CD4-positive, alpha-beta T cell treated with Interleukin-4 for 1 hour (primary cell): ENCODE measurements at places on chromosomes 2 and 18.

- DNase-seq: no peak
These were observed 47.2 kb downstream of the C1QL2 start for GRCh38 chr2:119111115-119111975.

DNA sequence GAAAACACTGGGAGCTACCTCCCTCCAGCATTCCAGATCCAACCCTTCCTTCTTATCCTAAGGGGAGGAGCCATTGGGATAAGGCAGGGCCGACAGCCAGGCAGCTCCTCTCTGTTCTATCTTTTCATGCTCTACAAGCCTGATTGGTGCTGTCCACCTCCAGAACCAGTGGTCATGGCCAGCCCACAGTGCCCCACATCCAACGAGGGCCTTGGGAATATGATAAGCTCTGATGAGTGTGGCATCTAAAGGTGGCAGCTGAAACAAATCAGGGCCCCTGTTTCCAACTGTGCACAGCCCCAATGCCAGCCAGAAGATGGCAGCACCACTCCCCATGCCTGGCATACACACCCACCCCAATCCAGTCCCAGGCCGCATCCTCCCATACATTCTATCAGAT lies 329.3 kb downstream of the C1D start:
- DNase-seq: no peak

DNA sequence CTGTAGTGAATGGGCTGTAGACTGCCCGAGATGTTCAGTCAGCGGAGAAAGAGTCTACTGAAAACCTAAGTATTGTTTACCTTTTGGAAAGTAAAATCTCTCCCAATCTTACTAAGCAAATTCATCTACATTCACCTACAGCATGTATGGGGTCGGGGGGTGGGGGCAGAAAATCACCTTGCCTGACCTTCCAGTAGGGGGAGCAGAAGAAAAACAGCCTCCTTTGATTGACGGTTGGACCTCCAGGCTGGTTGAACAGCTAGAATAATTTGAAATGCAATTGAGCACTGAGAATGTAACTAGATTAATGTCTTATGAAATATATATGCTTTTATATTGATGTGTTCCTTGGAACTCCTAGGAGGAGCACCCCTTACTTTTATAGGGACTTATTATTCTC lies 10.0 kb downstream of the LRATD1 start:
- no peak for DNase-seq

DNA sequence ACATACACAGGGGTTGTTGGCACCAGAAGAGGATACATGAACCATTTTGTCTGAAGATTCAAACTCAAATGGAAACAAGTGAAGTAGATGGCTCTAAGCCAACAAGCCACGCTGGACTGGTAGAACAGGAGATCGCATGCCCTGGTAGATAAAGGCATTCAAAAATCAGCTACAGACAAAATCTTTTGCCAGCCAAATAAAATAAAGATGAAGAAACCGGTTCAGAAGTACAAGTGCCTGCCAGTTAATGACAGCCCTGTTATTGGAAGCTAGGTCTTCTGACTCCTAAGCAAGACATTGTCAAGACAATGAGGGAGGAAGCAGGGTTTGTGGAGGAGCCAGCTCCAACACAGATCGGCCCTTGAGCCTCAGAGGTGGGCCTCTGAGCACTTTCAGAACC lies 52.3 kb downstream of the EHD3 start:
- DNase-seq: no peak

DNA sequence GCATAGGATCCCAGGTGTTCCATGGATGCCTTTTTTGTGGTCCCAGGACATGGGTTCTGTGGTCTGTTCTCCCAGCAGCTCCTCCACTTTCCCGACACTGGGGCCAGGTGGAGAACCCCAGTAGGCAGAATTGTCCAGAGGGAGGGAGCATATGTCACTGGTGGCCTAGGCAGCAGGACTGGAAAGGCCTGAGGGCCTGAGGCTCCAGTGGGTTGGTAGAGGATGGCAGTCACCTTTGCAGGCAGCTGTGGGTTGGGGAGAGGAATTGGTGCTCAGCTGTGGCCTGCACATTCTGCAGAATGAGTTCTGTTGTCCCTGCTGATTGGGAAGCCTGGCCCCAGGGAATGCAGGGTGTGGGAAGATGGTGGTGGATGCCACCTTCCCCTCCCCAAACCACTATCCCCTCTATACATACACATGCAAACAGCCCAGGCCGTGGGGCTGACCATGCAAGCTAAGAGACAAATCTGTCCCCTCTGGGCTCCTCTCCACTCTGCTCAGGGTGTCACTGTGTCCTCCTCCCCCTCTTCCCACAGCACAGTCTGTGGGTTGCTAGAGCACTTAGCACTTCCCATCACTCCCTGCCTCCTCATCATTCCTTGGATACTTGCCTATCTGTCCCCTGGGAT lies 11.4 kb downstream of the CTIF start:
- DNase-seq: no peak

DNA sequence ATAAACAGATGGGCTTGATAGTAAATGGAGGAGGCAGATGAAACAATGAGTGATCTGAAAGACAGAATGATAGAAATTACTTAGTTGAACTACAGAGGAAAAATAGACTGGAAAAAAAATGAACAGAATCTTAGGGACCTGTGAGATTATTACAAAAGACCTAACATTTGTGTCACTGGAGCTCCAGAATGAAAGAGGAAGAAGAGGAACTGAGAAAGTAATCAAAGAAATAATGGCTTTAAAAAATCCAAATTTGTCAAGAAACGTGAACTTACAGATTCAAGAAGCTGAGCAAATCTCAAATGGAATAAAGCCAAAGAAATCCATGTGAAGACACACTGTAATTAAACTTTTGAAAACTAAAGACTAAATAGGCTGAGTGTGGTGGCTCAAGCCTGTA lies 28.3 kb downstream of the EVA1A start:
- DNase-seq: no peak

DNA sequence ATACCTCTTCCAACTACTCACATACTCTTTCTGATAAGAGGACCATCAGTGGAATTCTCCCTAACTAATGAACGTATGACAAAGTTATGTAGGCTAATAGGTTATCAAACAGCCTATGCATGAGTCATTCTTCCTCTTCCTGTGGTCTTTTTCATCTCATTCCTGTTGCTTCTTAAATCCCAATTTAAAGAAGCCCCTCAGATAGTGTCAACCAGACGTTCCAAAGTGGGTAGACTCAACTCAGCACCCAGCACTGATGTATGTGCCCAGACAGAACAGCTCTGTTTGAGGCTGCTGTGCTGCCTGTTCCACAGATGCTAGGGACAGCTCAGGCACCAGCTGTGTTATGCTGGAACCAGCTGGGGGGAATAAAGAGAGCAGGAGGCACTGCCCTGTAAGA lies 52.6 kb downstream of the CXCR4 start:
- no peak for DNase-seq

DNA sequence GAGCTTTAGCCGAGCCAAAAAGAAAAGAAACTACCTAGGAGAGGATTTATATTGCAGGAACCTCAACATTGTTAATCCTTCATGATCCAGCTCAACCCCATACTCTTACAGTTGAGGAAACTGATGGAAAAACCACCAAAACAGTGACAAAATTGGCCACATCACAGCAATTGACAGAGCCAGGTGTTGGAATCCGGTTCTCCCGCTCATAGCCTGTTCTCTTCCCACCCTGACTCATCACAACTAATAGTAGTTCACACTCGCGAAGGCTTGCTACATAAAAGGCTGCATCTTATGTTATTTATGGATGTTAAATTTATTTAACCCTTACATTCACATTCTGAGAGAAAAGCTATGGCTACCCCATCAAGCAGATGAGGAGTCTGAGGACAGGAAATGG lies 33.7 kb downstream of the SLC9A4 start:
- no peak for DNase-seq

- no peak for DNase-seq
These were observed 309.0 kb downstream of the GULP1 start for GRCh38 chr2:188600536-188601210.

- DNase-seq: no peak
These were observed 3.2 kb downstream of the CD226 start for GRCh38 chr18:69944436-69944835.

GRCh38 chr2:33525666-33526065 lies 49.2 kb downstream of the RASGRP3 start:
- DNase-seq: no peak

GRCh38 chr2:63735931-63736330 lies 105.8 kb upstream of the UGP2 start:
- DNase-seq: no peak

GRCh38 chr2:18506883-18507509 lies 53.5 kb downstream of the RDH14 start:
- DNase-seq: no peak

GRCh38 chr2:24754985-24755705 lies 38.0 kb downstream of the PTRHD1 start:
- no peak for DNase-seq

GRCh38 chr2:198173242-198173641 lies 368.8 kb downstream of the PLCL1 start:
- DNase-seq: no peak

GRCh38 chr2:54855434-54855833 lies 132.0 kb downstream of the EML6 start:
- no peak for DNase-seq

DNA sequence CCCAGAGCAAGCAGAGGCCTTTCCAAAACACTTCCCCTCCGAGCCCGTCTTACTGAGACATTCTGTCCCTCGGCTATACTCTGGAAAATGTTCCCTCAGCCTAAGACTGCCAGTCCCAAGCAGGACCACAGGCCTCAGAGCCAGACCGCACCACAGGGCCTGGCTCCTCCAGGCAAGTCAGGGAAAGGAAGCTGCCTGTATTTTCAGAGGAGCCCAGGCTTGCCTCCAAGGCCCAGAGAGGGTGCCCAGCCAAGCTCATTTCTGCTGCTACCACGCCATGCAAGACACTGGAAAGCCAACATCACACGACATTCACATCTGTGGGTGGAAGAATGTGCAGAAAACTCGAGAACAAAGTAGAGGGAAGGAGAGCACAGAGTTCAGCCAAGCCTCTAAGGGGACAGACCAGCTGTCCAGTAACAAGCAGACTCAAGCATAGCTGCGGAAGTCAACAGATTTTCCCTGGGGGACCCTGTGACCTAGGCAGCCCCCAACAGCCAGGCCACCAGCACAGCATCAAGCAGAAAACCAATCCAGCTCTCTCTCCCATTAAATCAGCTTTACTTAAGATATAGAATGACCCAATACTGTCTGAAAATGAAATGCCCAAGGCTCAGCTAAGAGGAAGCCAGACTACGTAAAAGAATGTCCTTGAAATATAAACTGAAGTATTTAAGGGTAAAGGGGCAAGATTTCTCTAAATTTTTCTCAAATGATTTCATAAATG lies 123.9 kb downstream of the ZFP36L2 start:
- no peak for DNase-seq

DNA sequence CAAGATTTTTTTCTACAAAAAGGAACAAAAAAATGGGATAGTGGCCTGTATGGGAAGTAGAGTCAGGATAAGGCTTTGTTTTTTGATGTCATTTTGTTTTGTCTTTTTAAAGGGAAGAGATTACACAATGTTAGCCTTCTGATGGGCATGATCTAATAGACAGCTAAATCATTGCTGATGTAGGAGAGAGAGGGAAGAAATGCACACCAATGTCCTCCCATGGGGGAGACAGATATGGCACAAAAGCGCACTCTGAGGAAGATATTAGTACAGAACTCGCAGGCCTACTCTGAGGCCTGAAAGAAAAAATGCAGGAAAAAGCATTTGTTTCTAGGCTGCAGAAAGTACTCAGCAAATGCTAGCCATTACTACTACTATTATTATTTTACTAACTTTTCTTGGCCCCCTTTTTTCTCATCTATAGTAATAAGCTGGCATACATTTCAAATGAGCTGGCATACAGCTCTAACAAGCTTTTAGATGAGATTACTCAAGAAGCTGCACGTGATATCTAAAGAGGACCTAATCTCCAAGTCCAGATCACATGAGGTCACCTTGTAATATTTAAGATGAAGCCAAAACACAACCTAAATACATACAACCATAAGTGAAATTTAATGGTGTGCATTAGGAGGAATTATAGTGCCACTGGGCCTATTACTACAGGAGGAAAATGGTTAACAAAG lies 269.4 kb upstream of the TANK start:
- no peak for DNase-seq

DNA sequence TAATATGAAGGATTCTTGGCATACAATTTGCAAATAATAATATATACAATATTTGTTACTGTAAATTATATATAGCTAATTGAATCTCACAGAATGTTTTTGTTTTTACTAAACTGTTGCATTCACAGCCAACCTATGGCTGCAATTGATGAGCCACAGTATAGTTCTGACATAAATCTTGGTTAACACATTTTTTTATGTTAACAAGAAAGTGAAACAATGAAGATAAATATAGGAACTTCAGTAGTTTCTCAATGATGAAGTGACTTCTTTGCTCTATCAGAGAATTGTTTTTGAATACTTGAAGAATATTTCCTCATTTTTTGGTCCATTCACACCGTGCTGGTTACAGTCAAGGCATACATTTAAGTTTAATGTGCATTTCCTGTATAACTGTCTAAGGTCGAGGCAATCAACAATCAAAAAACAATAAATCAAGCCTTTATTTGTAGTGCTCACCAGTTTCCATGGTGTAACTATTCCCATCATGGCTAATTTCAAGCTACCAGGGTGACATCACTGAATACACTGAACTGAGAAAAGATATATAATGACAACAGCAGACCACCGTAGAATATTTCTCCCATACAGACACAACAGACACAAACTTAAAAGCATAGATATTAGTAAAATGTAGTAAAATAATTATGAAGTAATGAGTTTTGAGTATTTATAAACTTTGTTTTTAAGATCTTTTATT lies 12.9 kb upstream of the ETAA1 start:
- DNase-seq: no peak

GRCh38 chr2:197205585-197206215 lies 104.9 kb downstream of the ANKRD44 start:
- DNase-seq: peak; percentile 85

GRCh38 chr2:162636206-162636728 lies 202.3 kb downstream of the KCNH7 start:
- DNase-seq: no peak

GRCh38 chr2:190666895-190667294 lies 18.0 kb downstream of the NAB1 start:
- no peak for DNase-seq

DNA sequence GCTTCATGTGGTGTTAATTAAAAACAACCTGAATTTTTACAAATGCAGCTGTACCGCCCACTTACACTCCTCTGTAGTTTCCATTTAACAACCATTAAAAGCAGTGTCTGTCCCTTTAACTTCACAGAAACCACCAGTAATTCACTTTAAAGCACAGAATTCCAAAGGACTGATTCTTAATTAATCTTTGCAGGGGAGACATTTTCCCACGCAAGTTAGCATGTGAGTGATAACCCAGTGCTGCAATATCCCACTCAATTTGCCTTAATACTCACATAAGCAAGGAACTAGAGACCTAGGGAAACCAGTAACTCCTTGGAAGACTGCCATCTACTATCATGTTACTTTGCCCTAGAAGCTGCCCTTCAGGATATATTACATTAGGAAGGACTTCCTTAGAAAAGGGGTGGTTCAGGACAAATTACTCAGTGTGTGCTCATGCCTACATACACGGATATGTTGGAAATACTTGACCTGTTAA lies 102.3 kb downstream of the OSR1 start:
- no peak for DNase-seq

- DNase-seq: peak; percentile 25
These were observed 132.2 kb downstream of the TDRD15 start for GRCh38 chr2:21256006-21256405.

- DNase-seq: no peak
These were observed 3.5 kb downstream of the SNRNP200 start for GRCh38 chr2:96301865-96302264.

- DNase-seq: no peak
These were observed 54.9 kb upstream of the CDCA7 start for GRCh38 chr2:173299764-173300163.

- no peak for DNase-seq
These were observed 160.9 kb downstream of the CLIP4 start for GRCh38 chr2:29276151-29276550.

- DNase-seq: no peak
These were observed 91.0 kb upstream of the NEUROD1 start for GRCh38 chr2:181771356-181771755.
